ENCODE measurements at places on chromosomes 11 and 22.

DNA sequence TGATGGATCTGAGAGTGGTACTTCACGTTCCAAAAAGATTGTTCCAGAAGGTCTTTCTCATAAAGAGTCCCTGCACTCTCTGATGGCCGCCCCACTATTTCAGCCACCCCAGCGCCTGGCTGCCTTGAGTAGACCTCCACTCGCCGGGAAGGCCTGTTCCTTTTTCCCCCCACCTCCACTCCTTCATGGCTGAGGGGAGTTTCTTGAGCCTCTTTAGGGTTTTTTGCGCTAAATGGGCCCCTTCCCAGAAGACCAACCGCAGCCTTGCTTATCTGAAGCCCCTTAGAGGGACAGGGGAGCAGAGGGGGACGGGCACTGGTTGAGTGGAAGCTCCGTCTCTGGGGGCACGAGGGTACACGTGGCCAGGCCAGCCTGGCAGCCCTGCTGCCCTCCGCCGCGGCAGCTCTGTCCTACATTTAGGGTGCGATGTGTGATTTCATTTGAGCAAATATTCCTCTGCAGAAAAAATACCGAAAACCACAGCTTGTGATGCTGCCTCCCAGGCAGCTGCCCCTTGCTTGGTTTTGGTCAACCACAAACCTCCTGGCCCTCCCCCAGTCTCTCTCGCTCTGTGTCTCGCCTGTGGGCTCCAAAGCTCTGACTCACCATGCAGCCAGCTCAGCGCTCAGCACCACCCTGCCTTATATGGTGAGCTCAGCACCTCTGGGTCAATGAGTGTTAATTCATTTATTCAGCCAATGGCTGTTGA, 88.7 kb downstream of the TP53I11 start:
- peak overlapping the region; percentile 63 for H3K27ac ChIP-seq
- H3K4me1 ChIP-seq = no peaks in the 10 kb centered on the region
- H3K27me3 ChIP-seq = no peaks in the 10 kb centered on the region
- no peaks in the 10 kb centered on the region for H3K36me3 ChIP-seq
- no peak for DNase-seq

GRCh38 chr11:124898711-124899110, 1.0 kb upstream of the ROBO4 start:
- no peaks in the 10 kb centered on the region for H3K4me1 ChIP-seq
- H3K27ac ChIP-seq = no peak overlapping the region
- no peak overlapping the region for H3K4me3 ChIP-seq
- no peaks in the 10 kb centered on the region for H3K27me3 ChIP-seq
- no peak for DNase-seq

DNA sequence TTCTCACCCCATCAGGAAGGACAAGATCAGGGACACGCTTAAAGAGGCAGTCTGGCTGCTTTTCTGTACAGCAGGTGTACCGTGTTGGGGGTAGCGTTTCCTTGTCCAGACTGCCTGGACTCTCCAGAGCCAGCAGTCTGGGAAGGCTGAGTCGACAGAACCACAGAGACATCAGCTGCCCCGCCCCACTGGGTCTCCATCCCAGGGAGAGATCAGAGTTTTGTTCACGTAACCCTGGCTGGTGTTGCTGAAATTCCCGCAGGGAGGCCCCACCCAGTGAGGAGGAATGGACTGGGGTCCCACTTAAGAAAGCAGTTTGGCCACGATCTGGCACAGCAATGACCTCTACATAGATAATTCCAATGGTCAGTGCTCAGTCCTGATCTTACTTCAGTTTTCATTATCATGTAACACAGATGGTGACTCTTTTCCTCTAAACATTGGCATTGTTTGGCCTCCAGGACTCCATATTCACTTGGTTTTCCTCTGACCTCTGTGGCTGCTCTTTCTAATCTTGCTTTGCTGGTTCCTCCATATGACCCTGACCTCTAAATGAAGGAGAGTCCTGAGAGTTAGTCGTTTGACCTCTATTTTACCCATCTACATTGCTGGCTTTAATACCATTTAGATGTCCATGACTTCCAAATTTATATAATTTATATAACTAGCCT, 89.6 kb upstream of the LRRC55 start:
- no peak overlapping the region for H3K27ac ChIP-seq
- no peak for DNase-seq
- H3K27me3 ChIP-seq = peaks cover 3% of the 10 kb centered on the region
- H3K4me1 ChIP-seq = no peaks in the 10 kb centered on the region

- no peak for DNase-seq
- no peak overlapping the region for H3K27ac ChIP-seq
- no peak overlapping the region for H3K4me3 ChIP-seq
- no peaks in the 10 kb centered on the region for H3K4me1 ChIP-seq
Observed at GRCh38 chr11:57180964-57181363, 789 bp upstream of the LRRC55 start.

DNA sequence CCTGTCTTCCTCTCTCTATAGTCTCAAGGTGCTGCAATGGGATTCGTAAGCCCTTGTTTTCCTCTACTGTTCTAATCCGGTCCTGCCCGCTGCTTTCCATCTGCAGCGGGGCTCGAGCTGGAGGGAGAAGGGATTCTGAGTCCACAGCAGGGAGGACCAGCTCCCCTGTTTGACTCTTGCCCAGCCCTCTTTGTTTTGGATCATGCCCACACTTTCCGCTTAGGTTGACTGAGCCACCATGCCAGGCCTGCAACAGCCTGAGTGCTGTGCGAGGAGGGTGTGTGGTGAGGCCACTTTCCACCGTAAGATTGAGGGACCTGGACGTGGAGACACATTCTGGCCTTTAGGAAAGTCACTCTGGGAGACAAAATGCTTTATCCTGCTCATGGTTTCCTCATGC, 58.3 kb downstream of the CEP164 start:
- DNase-seq = no peak
- H3K27ac ChIP-seq = no peak overlapping the region
- no peaks in the 10 kb centered on the region for H3K36me3 ChIP-seq
- no peaks in the 10 kb centered on the region for H3K27me3 ChIP-seq
